ENCODE measurements at places on chromosomes 5 and 9.

DNA sequence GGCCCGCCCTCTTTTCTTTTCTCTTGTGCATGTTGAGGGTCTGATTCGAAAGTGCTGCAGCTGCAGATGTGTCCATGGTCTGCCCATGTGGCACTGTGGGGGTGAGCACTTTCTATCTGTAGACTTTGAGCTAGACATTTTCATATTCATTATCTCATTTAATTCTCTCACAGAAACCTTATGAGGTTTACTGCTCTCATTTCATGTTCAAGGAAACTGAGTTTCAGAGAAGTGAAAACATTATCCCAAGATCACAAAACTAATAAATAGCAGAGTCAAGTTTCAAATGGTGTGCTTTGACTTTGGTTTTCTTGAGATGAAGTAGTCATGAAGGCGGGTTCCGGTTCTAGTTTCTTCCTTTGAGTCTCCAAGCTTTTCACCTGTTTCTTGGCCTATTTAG is 536.5 kb upstream of the ZNF462 start:
- DNase-seq, result no peak

DNA sequence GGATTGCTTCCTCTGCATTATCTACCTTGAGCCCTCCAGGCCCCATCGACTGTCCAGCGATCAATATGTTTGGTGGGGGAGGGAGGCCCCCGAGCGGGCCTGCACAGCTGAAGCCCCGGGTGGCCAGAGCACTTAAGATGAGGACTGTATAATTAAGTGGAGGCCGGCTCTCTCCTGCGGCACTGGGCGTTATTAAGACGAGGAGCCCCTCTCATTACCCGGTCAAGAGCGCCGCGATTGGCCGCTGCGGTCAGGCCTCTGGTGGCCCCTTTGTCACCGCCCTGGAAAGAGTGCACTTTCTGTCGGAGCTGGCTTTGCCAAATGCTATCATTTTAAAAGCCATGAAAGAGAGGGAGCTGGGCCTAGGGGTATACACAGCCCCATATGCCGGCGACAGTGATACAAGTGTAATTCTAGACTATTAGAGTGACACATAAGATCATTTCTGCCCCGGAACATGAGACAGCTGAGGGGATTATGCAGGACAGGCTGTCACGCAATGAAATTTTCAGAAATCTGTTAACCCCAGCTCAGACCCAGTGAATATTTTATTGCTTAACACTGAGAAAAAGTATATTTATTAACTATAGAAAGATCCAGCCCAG is 106.3 kb upstream of the IRX1 start:
- DNase-seq, result no peak

- no peak for DNase-seq
Observed at GRCh38 chr5:53490747-53491146, 10.3 kb downstream of the FST start.

DNA sequence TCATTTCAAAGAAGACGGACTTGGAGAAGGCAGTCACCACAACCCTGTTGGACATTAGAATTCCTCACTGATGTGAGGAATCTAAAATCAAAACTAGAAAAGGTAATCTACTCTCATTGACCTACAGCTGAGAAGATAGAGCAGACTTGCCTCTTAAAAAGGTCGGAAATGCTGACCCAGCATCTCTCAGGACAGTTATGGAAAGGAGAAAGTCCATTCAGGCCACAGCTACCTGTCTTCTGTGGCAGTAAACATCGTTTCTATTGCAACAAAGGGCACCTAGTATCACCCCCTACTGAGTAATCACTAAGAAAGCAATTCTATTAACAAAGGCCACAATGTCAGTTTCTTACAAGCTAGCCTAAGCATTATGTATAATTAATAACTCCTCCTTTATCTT is 601.7 kb downstream of the PRELID2 start:
- no peak for DNase-seq

- no peak for DNase-seq
Observed at GRCh38 chr5:170247363-170247762, 14.6 kb downstream of the C5orf58 start.
